ENCODE measurements at places on chromosomes 5 and 9.

GRCh38 chr5:170520372-170520771 lies 16.6 kb downstream of the KCNIP1 start:
- DNase-seq, result no peak

DNA sequence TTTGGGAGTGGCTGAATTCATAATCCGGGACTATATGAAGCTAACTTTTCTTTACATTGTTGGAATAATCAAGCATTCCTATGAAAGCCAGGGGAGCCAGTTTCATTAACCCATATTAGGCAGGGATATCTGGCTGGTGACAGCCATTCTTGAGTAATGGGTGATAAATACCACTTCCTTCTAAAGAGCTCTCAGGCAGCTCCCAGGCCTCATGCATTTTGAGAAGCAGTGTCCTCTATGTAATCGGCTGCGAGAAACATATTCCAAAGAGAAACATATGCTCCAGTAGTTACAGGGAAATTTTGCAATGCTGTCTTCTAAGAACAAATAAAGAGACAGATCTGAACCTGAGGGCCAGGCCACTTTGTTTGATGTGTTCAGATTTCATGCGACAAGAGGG lies 83.1 kb downstream of the MSX2 start:
- DNase-seq, result no peak

- DNase-seq, result peak; percentile 20
These were observed 8.4 kb downstream of the TGFBI start for GRCh38 chr5:136037001-136037705.

GRCh38 chr9:129484352-129485000 lies 136.4 kb downstream of the C9orf50 start:
- no peak for DNase-seq

DNA sequence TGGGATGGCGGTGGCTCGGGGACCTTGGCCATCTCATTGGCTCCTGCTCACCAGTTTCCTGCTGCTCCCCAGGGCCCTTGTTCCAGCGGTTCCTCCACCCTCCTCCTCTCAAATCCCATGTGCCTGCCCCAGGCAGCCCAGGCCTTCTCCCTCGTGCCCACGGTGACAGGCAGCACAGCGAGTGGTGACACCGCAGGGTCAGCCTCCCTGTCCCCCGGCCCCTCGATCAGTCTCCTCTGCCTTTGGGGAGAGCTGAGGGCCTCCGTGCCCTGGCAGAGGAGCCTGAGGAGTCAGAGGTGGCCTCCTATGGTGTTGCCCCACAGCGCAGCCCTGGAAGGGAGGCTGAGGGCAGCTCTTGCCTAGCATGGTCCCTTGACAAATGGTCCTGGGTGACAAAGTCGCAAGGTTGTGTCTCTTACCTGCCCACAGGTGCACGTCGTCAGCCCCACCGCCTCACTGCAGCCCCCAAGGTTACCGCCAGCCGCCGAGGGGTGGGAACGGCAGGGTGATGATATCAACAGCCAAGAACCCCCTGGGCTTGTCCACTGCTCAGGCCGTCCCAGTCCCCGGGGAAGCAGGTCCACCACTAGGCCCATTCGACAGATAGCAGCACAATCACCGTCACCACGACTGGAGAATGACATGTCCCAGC lies 49.8 kb downstream of the NEK6 start:
- DNase-seq, result no peak
